ENCODE measurements at places on chromosomes 6 and 20. TPM values are rescaled to one million over a fixed set of nuclear protein-coding genes. Genes with fewer than 3 reads are reported as not detected.

The CHMP4B gene
- 117 TPM for polyA plus RNA-seq

The RFX6 gene
- not detected for polyA plus RNA-seq

The NOL4L gene
- polyA plus RNA-seq: 42.5 TPM

The OTOR gene
- not detected for polyA plus RNA-seq

The NEURL2 gene
- polyA plus RNA-seq: 6.0 TPM
